ENCODE measurements at places on chromosomes 1 and 21.

DNA sequence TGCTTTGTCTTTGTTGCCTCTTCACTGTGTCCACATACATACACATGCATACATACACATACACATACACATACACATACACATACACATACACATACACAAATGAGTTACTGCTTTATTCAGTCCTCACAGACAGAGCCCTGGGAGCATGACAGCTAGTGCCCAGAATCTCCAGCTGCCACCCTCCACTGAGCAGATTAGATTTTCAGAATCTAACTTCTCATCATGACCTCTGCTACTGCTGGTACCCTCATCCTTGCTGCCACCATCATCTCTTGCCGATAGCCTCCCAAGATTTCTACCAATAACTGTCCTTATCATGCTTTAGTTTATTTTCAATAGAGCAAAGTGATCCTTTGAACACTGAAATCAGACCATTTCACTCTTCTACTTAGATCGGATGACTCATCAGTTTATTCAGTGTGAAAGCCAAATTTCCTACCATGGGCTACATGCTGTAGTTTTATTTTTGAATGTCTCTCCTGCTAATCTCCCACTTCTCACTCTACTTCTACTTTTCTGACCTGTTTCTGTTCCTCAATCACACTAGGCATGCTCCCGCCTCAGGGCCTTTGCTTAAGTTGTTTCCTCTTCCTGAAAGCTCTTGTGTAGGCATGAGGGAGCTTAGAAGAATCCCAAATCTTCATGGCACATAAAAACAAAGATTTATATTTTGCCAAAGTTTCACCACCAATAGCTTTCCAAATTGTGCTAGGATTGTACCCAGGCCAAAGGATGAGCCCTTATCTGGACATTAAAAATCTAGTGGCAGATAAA is 43.0 kb downstream of the ATP6V1G3 start:
- no peak for DNase-seq

- DNase-seq: no peak
Observed at GRCh38 chr1:43324810-43325209, 12.8 kb upstream of the MPL start.

DNA sequence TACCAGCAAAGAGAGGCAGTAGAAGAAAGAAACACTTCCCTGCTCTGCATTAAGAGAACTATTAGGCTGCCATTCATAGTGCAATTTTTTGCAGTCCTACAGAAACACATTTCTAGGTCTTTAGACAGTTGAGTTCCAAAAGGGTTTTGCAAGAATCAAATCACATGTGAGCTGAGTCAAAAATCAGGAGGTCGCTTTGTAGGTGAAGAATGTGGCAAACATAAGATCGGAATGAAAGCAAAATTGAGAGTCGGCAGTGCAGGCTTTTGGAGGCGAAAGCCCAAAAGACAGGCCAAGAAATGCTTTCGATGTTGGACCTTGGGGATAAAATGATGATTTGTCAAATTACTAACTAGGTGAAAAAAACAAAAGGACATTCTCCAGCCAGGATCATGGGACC is 213.5 kb upstream of the NRIP1 start:
- DNase-seq: no peak

DNA sequence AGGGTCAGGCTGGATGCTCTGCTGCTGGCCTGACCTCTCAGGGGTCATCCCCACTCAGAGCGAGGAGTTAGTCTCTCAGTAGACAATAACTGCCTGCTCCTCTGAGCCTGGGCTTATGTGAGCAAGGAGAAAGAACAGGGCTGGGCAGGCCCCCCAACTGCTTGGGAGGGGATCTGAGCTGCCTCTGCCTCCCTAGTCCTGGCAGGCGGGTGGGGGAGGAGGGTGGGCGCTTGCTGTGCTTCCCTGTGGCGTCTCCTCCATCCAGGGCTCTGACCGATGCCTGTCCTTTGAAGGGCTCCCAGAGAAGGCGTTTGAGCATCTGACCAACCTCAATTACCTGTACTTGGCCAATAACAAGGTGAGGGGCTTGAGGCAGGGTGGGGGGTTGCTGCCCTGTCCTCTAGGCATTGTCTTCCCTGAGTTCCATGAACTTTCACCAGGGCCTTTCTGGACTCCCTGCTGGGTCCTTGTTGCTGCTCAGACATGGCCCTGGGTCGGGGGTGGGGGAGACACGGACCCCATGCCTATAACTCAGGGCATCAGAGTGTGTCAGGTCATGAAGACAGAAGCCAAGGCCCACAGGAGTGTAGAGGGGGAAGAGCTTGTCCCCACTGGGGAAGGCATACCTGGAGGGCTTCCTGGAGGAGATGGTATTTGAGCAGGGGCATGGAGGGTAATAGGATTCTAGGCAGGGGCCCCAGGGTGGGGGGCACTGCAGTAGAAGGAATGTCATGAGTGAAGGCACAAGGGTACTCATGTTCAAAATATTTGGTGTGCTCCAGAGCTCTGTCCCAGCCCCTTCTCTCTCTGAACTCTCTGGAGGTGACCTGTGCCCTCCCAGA is 12.5 kb downstream of the PODN start:
- no peak for DNase-seq

- DNase-seq: no peak
Observed at GRCh38 chr1:172724765-172725613, 66.1 kb downstream of the FASLG start.

GRCh38 chr1:211623515-211623914 is 44.6 kb upstream of the SLC30A1 start:
- DNase-seq: no peak

DNA sequence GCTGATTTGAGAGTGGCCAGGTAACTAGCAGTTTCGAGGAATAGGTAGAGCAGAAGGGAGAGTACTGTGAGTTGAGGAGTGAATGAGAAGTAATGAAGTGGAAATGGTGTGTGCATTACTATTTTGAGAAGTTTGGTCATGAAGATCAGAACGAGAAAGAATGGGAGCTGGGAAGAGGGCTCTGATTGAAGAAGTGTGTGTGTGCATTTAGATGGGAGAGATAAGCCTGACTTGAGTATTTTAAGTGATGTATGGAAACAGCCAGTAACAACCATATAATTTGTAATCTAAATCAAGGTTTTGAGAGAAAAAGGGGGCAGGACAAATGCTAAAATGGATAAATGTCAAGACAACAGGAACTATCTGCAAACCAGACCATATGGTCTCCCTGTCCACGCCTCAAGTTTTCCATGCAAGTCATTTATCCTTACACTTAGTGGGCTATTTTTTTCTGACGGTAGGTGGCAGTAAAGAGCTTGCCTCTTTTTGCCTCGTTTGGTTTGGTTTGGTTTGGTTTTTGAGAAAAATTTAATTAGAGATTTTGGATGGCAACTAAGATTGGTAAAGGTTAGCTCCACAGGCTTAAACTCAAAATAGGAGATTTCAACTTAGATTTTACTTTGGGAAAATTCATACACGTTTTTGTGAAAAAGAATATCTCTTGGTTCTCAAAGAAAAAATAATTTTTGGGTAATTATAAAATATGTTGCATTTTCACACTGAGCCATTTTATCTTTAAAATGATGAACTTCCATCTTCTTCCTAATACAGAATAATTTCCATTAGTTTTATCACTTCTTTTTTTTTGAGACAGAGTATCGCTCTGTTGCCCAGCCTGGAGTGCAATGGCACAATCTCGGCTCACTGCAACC is 9.5 kb upstream of the B3GALNT2 start:
- DNase-seq: no peak

All from activated T-cell treated with anti-CD3 and anti-CD28 coated beads for 48 hours (primary cell).